ENCODE measurements at places on chromosomes 4 and X.

DNA sequence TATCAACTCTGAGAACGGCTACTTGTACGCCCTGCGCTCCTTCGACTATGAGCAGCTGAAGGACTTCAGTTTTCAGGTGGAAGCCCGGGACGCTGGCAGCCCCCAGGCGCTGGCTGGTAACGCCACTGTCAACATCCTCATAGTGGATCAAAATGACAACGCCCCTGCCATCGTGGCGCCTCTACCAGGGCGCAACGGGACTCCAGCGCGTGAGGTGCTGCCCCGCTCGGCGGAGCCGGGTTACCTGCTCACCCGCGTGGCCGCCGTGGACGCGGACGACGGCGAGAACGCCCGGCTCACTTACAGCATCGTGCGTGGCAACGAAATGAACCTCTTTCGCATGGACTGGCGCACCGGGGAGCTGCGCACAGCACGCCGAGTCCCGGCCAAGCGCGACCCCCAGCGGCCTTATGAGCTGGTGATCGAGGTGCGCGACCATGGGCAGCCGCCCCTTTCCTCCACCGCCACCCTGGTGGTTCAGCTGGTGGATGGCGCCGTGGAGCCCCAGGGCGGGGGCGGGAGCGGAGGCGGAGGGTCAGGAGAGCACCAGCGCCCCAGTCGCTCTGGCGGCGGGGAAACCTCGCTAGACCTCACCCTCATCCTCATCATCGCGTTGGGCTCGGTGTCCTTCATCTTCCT lies 2.7 kb downstream of the PCDH10 start:
- DNase-seq = no peak

- no peak for DNase-seq
Measured at GRCh38 chrX:39337451-39337850, 536.2 kb downstream of the MID1IP1 start.

DNA sequence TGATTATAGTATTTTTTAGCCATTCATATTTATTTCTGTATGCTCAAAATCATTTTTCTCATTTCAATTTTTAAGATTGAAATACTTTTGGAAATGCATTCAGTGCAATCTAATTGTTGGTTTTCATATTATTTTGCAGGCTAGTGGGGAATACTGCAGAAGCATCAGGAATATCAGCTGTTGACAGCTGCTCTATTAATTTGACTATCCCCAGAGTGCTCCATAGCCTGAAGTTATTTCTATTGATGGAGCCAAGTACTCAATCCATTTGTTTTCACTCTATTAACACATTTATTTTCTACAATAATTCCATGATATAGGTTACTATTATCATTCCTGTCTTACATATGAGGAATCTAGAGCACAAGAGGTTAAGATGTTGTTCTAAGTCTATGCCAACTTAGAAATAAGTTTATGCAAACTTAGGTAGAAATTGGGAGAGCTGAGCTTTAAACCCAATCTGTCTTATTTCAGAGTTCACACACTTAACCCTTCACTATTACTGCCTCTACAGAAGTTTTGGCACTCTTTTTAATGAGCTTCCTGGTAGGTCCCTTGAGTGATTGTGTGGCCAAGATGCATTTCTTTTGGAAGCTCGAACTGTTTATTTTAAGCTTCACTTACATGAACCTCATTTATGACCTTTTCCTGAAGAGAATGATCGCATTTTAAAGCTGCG lies 65.6 kb upstream of the PCDH18 start:
- no peak for DNase-seq

GRCh38 chr4:109040441-109040840 lies 262.0 kb downstream of the COL25A1 start:
- DNase-seq = no peak

DNA sequence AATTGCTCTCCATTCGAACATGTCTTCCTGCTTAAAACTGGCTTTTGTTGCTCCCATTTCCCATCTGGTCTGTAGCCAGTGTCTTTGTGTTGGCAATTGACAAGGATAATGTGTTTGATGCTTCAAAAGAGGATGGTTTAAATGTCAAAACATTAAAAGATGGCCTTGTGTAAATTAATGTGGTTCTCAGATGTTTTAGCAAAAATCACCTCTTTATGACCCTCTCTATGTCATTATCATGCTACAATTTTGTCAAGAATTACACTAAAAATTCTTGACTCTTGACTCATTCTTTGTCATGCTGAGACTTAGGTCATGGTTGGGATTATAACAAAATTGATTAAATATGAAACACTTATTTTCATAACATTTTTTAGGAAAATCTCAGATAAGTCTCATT lies 47.4 kb downstream of the TMEM131L start:
- DNase-seq = no peak

GRCh38 chr4:159445692-159446091 lies 342.8 kb downstream of the RAPGEF2 start:
- no peak for DNase-seq

- DNase-seq = peak; percentile 25
Measured at GRCh38 chr4:113539408-113539807, 222.1 kb downstream of the CAMK2D start.

- no peak for DNase-seq
Measured at GRCh38 chrX:153901753-153902140, 2.7 kb upstream of the AVPR2 start.

DNA sequence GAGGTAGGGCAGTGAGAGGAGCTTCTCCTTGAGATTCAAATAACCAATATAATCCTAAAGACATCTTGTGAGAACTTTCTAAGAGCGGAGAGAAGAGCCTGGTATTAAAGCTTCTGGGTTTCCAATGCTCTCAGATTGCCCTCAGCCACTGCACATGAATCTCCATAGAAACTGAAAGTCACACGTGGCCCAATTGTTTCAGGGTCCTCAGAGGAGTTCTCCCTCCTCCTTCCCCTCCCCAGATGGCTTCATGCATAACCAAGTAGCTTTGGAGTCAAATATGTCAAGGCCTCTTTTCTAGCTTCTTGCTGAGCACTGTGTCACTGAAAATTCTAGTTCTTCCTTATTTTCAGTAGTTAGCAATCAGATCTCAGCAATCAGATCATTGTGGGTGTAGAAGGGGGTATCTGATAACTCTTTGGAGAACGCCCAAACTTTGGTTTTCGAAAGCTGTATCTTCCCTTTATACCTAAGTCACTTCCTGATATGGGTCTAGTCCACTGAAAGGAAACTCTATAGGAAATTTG lies 2.2 kb downstream of the BTK start:
- DNase-seq = no peak

DNA sequence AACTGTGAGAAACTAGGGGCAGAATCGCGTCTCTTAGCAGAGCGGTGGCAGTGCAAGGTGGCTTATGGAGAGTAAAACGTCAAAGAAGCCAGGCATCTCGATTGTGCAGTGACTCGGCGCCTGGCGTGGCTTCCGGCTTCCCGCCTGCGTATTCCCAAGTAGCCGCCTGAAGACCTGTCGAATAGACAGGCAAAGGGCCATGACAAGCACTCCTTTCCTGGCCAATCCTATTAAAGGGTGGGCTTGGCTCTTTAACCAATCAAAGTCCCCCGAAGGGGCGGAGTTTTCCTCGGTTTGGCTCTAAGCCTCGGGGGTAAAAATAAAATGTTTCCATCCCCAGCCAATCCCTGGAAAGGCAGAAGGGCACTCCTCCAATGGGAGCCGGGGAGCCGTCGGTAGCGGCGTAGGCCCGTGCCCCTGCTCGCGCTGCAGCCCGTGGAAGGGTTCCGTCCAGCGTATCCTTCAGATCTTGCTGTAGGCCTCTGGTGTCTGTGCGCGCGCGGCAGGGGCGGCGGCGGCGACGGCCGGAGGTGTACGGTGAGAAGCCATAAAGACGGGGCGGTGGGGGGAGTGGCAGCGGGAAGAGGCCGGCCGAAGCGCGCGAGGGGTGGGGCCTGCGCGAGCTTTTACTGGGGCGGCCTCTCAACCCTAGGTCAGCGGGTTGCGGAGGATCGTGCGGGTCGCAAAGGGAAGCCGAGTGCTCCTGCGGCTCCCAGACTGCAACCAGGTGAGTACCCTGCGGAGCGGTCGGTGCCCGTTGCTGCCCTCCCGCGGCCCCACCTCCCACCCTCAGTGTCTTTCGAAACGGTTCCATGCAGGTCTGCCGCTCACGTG lies at the start of gene KANTR:
TSS of gene KANTR (plus strand) at position 395 of the 834 bp plus-strand sequence. CDS start 30,131 bp downstream, outside the sequence.
- DNase-seq = peak; percentile 84

- no peak for DNase-seq
Measured at GRCh38 chr4:48169636-48170035, 35.6 kb upstream of the TXK start.

DNA sequence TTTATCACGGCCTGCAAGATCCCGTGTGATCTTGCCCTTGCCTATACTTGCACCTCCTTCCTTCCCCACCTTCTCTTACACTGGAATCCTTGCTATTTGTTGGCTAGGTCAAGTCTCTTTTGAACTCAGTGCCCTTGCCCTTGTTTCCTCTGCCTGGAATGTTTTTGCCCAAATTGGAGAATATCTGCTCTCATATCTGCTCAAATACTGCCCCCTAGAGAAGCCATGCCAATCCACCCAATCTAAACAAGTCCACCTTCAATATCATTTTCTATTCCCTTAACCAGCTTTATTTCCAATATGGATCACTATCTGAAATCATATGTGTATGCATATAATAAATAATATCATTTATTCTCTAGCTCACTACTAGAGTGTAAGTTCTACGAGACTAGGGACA lies 1044.2 kb upstream of the FTHL17 start:
- DNase-seq = no peak

DNA sequence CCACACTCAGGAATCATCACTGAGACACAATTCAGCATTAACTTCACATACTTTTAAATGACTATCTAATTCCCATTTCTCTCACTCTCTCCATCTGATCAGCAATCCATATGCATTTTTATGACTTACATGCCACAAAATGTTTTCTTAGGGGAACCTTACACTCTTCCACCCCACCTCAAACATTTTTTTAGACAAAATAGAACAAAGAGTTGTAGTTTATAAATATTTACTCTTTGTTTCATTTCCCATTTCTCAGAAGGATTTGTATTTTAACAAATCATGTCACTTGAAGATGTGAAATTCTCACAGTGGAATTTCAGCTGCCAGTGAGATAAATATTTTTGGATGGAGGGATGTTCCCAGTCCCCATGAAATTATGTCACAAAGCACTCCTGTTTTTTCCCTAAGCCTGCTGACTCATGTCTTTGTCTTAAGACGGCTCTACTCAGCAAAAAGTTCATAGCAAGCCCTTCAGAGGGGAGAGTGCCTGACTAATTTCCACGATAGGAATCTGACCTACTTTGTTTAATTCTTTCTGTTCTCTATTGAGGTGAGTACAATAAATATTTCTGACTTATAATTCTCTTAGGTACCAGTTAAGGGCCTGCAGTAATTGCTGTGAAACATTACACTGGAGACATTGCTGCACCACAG lies 257.7 kb downstream of the THOC2 start:
- DNase-seq = no peak

DNA sequence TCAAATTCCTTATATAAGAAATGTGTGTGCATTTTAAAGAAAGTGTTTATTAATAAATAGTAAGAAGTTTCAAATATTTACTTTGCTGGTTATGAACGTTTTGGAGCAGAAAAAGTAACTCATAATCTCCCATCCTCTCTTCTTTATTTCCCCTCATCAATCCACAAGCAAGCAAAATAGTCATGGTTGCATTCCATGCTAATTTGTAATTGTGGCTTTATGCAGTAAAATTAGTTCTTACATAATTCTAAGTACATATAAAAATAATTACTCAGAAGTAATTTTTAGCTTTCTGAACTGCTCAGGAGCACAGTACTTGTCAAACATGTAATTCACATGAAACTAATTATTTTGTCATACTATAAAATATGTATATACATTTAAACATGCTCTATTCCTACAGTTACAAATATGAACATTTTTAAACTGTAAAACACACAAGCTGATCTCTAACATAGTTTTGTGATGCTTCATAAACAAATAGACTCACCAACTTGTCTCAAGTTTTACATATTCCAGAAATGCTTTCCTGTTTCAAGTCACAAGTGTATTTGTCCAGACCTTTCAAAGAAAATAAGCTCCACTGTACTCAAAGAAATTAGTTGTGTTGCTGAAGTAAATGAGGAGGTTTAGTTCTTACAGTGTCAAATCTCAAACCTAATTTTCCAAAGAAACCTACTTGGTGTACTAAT lies 218.9 kb downstream of the PABPC4L start:
- DNase-seq = no peak

- peak; percentile 19 for DNase-seq
Measured at GRCh38 chr4:7183161-7183560, 9.2 kb upstream of the SORCS2 start.

DNA sequence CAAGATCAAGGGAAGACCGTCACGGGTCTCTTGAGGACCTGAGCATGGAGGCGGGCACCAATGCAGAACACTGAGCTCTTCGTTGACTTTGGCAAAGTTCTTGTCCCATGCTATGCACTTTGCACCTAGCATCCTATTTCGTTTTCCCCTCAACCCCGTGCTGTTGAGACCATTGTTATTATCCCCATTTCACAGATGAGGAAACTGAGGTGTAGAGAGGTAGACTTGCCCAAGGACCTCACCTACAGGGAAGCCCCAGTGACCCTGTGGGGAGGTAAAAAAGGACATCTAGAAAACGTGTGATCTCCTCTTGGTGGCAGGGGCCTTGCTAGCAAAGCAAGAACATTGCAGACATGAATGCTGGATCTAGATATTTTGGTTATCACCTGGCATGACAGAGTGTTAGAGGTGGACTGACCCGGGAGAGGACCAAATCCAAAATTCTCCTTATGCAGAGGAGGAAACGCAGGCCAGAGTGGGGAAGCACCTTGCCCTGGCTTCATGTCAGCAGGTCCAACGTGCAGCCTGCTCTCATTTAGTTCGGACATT lies 48.5 kb downstream of the SEPSECS start:
- DNase-seq = no peak

DNA sequence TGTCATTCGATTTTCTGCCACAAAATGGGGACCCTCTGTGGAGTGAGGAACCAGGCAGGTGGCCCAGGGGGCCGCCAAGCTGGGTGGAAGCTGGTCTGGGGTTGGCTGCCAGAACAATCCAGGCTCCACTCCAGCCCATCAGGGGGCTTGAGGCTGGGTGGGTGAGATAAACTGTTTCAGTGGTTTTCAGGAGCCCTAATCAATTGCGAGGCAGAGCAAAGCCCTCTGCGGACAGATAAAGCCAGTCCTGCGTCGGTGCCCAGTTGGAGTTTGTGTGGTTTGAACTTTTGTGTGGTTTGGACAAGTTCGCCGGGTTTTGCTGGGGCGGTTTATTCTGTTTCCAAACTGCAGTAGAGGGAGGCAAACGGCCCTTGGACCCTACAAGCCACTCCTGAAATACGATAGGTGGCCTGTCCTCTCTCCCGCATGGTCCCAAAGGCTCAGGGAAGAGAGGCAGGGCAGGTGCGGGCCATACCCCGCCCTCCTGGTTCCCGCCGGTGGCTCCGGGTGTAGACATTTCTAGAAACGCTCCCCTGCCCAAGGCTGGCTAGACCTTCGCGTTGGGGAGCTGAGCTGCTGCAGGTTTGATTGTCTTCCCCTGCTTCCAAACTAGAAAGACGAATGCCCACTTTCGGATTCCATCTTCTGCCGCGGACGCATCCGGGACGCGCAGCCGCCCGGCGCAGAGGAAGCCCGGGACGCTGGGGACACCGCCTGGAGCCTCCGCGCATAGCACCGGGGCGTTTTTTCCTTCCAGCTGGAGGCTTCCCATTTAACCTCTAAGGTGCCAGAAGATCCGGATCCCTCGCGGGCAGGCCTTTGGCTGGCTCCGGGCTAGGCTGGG lies 169.0 kb upstream of the BCOR start:
- DNase-seq = peak; percentile 56

- no peak for DNase-seq
Measured at GRCh38 chr4:68271851-68272357, 26.4 kb upstream of the TMPRSS11B start.

GRCh38 chr4:179563741-179564140 lies 2121.5 kb upstream of the AGA start:
- DNase-seq = no peak
